ENCODE measurements at places on chromosomes 2 and 18.

GRCh38 chr18:13461469-13461868, 242.9 kb downstream of the LDLRAD4 start:
- no peak for DNase-seq

DNA sequence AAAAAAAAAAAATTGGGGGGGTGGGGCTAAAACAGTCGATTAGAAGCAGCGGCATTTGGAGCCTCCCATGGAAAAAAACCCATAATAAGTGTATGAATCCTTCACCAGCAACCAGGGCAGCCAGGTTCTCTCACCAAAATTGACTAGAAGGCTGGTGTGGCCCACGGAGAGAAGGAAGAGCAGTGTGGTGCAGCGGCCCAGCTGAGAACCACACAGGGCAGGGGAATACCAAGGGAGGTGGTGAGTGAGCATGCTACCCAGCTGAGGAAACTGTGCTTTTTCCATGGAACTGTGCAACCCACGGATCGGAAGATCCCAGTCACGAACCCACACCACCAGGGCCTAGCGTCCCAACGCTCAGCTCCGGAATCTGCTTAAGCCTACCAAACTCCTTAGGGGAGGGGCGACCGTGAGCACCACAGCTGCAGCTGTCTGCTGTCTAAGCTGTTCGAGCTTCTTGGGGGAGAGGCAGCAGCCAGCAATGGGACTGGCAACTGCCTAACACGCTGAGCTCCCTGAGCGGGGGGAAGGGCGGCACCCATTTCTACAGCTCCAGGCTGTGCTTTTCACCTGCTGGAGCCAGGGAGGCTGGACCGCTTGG, 1037.2 kb upstream of the ACVR2A start:
- no peak for DNase-seq

- no peak for DNase-seq
Observed at GRCh38 chr2:10776231-10776977, 36.2 kb downstream of the PDIA6 start.

DNA sequence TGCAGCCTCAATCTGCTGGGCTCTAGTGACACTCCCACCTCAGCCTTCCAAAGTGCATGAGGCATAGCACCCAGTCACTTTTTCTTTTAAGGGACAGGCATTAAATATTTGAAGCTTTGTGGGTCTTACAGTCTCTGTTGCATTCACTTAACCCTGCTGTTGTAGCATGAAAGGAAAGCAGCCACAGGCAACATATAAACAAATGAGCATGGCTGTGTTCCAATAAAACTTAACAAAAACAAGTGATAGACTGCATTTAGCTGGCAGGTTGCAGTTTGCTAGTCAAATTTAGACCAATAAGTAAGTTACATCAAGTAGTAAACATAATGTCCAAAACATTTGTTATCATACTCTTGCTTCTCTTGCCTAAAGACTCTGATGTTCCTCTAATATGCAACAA, 297.3 kb upstream of the MMADHC start:
- no peak for DNase-seq

DNA sequence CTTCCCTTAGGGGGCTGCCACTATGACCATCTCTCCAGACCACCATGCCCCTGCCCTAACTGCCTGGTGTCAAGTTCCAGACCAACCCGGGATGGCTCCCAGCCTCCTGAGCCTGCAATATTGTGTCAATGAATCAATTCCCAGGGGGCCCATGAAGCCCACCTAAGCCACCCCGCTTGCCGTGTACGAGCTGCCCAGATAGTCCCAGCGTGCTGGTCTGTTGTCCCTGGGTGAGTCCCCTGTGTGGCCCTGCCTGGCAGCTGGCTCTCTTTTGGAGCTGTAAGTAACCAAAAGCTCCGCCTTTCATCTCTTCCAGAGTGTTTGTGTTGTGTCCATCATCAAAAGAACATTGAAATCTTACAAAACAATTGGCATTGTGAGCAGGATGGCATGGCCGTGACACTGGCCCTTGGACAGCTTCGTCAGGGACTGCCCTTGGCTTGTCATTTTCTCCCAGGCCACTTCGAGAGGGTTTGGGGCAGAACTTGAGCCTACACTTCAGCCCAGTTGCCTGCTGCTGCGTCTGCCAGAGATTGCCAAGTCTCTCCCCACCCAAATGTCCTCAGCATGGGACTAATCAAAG, 11.3 kb upstream of the MAL start:
- DNase-seq: no peak

GRCh38 chr2:14614017-14614416, 18.5 kb upstream of the LRATD1 start:
- DNase-seq: no peak

GRCh38 chr2:206457188-206457634, 13.9 kb downstream of the ADAM23 start:
- DNase-seq: peak; percentile 26

GRCh38 chr2:122478117-122478516, 722.7 kb downstream of the TSN start:
- DNase-seq: no peak

- DNase-seq: no peak
Observed at GRCh38 chr2:202278944-202279343, 13.4 kb downstream of the NOP58 start.

DNA sequence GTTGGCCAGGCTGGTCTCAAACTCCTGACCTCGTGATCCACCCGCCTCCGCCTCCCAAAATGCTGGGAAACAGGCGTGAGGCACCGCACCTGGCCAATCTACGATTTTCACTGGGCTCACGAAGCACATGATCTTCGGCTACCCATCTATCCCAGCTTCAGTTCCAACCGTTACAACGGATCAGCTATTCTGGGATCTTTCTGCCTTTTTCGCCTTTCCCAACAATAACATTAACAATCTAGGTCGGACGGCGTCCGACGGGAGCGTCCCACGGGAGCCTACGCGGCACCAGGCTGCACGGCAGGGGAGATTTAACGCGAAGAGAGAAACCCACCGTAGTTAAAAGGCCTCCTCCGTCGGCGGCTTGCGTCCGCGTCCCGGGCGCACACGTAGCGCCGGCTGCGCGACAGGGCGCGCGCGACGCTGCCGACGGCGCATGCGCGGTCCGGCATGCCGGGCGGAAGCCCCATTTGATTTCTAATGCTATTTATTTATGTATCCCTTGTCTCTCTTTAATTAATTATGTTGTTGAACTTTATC, at the start of gene MSL3B:
Gene MSL3B (minus strand): TSS at position 394 of the 540 bp plus-strand sequence.
- peak; percentile 89 for DNase-seq

- peak; percentile 80 for DNase-seq
Observed at GRCh38 chr18:76922107-76922506, 99.8 kb downstream of the ZNF236 start.

DNA sequence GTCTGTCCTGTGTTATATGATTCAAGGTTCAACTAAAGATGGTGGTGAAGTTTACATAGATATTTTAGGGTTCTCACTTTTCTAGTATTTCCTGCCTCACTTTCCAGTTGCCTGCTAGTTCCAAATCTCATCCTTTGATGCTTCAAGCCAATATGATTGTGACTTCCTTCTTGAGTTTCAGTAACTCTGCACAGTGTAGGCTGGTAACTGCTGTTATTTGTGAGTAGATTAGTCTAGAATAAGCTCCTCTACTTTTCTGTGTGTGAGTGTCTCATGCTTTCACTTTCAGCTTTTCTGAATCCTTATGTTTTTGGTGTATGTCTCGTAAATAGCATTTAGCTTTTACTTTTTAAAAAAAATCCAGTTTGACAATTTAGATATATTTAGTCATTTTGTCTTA, 42.6 kb downstream of the GALNT1 start:
- peak; percentile 17 for DNase-seq

DNA sequence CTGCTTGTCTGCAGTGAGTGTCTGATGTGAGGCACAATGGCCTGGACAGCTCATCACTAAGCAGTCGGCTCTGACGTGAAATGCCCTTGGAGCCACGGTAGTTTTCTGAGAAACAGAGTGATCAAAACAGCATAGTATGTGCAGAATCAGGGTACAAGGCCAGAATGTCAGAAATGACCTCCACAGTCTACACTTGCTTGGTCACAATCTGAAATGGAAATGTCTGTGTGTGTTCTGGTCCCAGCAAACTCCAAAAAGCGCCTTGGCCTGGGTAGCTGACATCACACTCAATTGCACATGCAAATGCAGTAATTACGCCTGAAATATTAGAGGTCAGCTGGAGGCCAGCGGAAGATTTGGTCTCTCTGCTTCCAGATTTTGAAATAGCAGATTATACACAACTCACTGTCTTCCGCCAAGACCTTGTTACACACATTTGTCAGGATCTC, 95.4 kb downstream of the CTAGE1 start:
- DNase-seq: no peak

- DNase-seq: no peak
Observed at GRCh38 chr2:69060938-69061501, 48.0 kb downstream of the ANTXR1 start.

DNA sequence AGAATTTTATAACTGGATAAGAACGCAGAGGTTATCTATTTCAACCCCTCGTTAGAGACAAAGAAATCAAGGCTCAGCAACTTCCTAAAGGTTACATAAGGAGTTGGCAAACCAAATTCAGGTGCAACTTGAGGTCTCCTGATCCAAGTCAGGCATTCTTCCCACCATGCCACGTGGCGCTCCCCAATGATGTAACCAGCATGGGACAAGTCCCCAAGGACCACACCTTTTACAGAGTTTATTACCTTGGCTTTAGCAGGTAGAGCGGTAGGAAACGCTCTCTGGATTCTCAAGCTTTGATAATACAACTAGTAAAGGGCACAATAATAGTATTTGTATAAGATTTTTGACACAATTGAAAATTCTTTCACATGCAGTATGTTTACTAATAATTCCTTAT, 26.7 kb upstream of the MBOAT2 start:
- DNase-seq: no peak

DNA sequence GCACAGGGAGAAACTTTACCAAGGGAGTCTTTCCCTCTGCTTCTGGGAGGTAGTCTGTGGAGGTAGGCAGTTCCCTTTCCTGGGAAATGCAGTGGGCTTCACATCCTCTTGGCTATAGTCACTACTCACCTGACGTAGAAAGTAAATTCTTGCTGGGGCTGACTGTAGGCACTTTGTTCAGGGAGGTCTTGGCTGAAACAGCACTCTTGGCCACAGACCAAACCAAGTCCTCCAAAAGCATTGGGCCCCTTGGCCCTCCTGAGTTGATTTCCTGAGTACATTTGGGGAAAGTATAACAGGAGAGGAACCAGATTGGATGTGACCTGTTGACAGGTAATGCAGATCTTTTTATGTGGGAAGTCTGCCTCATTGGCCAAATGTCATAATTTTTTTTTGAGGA, 108.9 kb downstream of the MGAT5 start:
- no peak for DNase-seq

DNA sequence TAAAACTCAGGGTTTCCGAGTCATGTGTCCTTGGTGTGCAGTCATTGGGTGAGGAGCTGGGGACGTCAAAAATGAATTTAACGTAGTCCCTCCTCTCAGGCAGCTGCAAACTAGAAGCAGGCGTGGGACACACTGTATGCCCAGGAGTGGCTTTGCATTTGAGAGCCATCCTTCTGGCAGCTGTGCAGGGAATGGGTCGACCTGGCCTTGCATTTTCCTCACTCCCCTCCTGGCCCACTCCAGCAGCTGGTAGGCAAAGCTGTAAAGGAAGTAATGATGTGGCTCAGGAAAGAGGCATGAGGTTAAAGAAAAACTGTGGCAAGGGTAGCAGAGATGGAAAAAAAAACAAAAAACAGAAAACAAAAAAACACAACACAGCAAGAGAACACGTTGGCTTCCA, 46.5 kb downstream of the RNF144A start:
- no peak for DNase-seq

GRCh38 chr18:22001912-22002487, 167.4 kb upstream of the GATA6 start:
- no peak for DNase-seq

- no peak for DNase-seq
Observed at GRCh38 chr2:65465124-65465523, 32.7 kb upstream of the SPRED2 start.

GRCh38 chr2:74079522-74080341, 68.0 kb downstream of the BOLA3 start:
- DNase-seq: peak; percentile 80

GRCh38 chr2:17667898-17668297, 85.7 kb downstream of the SMC6 start:
- no peak for DNase-seq

DNA sequence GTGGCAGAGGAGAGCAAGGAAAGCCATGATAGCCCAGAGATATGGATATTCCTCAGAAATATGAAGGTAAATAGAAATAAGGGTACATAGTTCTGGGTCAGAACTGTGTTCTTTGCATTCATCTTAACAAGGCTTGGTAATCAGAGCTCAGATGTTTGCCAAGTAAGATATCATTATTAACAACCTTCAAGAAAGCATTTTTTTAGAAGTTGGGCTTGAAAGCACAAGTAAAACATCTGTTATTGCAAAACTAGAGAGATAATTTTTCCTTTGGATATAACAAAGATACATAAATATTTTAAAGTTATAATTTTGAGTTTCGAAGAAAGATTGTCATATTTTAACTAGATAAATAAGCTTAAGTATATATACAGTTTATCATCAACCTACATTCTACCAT, 171.4 kb downstream of the ZNF804A start:
- no peak for DNase-seq

- DNase-seq: no peak
Observed at GRCh38 chr2:128967646-128968045, 649.0 kb upstream of the HS6ST1 start.

DNA sequence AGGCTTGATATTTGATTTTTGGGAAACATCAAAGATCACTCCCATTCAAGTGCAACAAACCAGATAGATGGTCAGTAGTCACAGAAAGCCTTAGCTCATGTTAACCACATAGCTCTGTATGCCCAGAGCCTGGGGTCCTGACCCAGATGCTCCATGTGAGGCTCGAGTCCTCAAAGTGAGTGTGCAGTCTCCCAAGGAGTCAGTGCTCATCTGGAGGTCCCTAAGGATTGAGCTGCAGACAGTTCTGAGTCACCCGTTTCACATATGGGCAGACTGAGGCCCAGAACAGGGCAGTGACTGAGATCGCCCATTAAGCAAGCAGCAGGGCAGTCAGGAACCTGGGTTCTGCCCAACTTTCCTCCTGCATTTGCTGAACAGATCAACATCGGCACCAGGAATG, 9.2 kb downstream of the TMEM37 start:
- DNase-seq: no peak

- DNase-seq: no peak
Observed at GRCh38 chr2:179622112-179622511, 239.3 kb downstream of the ZNF385B start.

DNA sequence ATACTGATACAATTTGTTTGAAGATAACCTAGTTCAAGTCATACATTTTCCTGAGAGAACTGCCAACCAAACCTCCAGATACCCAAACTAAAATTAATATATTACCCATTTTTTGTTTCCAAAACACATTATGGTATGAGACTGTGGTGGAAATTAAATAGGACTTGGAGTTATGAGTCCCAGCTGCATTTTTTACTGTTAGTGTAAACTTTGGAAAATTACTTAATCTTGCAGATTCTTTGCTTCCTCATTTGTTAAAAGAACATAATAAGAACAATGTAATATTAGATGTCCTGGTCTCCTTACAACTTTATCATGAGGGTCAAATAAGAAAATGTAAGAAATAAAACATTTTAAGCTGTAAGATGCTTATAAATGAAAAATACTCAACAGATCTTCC, 98.2 kb upstream of the TRIB2 start:
- no peak for DNase-seq
